ENCODE measurements at places on chromosomes 13 and 19.
A peak's percentile ranks its signal among the peaks of the same experiment; 100 is the strongest.

GRCh38 chr13:103656311-103656710, 590.1 kb upstream of the SLC10A2 start:
- no peak for DNase-seq

DNA sequence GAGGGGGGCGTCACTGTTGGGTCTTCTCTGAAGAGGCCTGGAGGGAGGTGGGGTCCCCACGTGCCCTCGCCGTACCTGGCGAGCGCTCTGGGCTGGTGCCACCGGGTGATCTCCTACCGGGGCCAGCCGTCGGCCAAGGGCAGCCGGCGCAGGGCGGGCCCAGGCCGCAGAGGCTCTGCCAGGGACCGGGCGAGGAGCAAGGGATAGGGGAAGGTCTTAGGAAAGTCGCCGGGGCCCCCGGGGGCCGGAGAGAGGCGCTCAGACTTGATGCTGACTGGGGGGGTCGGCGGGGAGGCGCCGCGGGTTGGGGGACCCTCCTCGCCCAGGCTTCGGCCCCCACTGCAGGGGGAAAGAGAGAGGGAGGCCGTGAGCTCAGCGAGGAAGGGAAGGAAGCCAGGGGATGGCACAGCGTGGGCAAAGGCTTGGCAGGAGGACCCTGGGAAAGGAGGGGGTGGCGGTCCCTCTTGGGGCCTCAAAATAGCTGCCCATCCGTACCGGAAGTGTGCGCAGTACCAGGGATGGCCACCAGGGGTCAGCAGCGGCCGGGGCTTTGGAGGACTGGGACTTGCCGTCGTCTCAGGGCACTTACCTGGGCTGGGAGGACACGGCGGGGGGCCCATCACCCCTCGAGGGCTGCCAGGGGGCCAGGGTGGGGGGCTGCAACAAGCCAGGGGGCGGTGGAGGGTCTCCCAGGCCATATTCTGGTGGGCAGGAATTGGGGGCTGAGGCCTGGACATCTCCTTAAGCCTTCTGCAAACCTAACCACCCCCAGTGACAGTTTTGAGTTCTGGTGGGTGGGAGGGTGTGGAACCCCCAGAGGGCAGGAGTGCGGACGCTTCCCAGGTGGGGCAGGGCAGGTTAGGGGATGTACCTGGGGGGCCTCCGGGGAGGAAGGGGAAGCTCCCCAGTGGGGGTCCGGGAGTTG, 7.7 kb upstream of the TMEM161A start:
- peak; percentile 70 for DNase-seq

GRCh38 chr19:10887616-10888367, 16.4 kb downstream of the CARM1 start:
- no peak for DNase-seq

DNA sequence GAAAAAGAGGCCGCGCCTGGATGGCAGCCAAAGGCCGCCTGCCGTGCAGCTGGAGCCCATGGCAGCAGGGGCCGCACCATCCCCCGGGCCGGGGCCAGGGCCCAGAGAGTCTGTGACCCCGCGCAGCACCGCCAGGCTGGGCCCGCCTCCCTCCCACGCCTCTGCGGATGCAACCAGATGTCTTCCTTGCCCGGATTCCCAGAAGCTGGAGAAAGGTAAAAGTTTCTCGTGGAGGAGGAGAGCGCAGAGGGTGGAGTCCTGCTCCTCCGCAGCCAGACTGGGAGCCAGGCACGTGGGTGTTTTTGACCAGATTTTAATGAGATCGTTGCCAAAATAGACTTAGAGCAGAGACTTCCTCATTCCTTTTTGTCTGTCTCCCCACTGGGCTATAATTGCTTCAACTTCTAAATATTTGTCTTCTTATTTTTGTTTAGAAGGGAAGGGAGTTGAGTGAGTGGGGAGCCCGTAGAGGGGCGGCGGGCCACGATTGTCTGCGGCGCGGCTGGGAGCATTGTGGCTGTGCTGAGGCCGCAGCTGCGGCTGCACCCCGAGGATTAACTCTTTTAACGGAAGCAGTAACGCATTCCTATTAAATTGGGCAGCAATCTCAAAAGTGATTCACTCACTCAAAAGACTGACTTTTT, 22.8 kb upstream of the NDUFS7 start:
- DNase-seq, result no peak

- DNase-seq, result no peak
Measured at GRCh38 chr13:62473190-62473943, 1057.7 kb upstream of the PCDH20 start.

All from stimulated activated CD8-positive, alpha-beta memory T cell treated with anti-CD3 and anti-CD28 coated beads, Interleukin-2, amount 100 ng/mL, for 1 hour (primary cell).